ENCODE measurements at places on chromosomes 3 and 15.

DNA sequence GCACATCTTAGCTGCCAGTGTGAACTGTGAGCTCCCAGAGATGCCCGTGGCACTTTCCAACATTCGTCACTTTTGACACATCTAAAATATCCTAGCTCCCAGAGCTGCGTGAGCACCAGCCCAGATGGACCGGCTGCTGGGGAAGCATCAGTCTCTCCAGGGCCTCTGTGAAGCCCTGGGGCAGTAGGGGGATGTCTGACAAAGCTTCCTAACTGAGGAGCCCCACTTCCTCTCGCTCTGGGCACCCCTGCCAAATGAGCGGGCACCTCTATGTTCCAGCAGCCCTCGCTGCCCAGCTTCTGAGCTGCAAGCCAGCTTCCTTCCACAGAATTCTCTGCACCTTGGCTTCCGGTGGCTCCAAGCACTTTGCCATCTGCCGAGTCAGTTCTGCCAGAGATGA, 91.1 kb downstream of the LIPC start:
- DNase-seq: no peak

- no peak for DNase-seq
Observed at GRCh38 chr3:193821151-193821668, 228.2 kb downstream of the OPA1 start.

DNA sequence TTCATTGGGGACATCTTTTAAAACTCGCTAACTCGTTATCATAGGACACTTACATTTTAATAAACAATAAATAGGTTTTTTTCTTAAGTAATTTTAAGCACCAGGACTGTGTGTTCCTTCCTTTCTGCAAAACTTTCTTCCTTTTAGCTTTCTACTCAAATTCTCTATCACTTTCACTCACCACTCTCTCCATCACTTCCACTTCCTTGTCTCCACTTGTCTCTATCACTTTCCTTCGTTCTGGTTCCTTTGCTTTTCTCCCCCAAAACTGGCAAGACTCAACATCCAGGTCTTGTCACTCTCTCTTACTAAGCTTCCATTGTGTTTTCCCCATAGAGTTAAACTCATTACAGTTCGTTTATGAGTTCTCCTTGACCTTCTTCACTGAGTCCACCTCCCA, 99.0 kb downstream of the ZPLD1 start:
- no peak for DNase-seq

DNA sequence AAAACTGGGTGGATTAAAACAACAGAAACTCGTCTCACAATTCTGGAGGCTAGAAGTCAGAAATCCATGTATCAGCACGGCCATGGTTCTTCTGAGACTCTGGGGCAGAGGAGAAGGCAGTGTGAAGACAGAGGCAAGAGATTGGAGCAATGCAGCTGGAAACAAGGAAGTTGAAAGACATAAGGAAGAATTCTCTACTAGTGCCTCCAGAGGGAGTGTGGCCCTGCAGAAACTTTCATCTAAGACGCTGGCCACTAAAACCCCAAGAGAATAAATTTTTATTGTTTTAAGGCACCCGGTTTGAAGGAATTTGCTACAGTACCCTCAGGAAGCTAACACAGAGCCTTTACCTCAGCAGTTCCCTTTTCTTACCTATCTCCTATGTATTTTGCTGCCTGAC, 1012.2 kb upstream of the CADM2 start:
- no peak for DNase-seq

DNA sequence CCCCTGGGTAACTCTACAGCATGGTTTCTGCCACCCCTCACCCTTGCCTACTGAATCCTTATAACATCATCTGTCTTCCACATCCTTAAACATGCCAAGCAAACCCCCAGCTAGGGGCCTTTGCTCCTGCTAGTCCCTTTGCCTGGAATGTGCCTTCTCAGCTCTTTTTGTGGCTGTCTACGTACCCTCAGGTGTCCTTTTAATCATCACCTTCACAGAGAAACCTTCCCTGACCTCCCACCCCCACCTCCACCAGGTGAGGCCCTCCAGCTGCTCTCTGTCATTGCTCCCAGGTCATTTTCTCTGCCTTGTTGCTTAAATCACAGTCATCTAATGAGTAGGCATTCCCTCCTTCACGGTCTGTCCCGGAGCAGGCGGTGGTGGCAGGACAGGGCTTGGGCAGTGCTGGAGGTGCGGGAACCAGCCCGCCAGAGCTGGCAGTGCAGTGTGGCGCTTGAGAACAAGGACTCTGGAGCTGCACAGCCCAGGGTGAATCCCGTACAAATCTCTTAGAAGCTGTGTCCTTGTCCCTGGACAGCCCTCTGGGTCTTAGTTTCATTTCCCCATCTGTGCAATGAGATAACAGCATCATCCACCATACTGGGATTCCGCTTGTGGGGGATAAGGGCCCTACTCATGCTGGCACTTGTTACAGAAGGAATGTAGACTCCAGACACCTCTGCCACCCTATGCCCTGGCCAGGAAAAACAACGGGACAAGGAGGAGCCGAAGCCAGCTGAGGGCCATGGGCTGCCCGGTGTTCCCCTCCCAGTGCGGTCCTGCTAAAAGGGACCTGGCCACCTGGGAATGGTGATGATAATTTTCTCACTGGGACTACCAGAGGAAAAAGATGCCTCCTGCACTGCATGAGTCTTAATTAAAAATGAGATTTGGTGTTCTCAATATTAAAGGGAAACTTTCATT, 52.1 kb upstream of the IQSEC1 start:
- no peak for DNase-seq

DNA sequence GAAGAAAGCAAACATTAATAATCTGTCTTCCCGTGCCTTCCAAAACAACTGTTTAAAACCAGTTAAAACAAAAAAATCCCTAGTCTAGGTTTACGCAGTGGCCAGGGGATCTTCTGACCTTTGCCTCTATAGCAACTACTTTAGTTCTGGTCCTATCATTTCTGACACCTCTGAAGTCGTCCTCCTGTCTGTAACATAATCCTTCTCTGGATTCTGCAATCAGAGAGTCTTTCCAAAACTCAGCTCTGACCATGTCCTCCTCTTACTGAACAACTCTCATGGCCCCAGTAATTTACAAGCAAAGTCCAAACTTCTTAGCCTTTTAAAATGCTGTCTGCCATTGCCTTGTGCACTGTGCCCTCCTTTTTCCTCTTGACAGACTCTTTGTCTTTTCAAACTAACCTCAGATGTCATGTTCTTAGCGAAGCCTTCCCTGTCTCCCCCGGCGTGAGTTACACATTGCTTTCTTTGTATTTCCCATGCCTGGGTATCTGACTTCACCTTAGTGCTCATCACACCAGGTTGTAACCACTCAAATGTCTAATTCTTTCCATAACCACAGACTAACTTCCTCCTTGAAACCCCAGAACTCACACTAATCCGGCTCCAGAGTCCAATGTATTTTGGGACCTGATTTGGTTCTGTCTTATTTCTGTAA, 105.2 kb upstream of the BNIP2 start:
- no peak for DNase-seq

GRCh38 chr3:182683453-182683852, 109.9 kb upstream of the ATP11B start:
- peak; percentile 61 for DNase-seq

GRCh38 chr3:73924048-73924447, 299.3 kb upstream of the PDZRN3 start:
- DNase-seq: no peak

GRCh38 chr3:71303627-71304200, 279.8 kb downstream of the FOXP1 start:
- DNase-seq: no peak

DNA sequence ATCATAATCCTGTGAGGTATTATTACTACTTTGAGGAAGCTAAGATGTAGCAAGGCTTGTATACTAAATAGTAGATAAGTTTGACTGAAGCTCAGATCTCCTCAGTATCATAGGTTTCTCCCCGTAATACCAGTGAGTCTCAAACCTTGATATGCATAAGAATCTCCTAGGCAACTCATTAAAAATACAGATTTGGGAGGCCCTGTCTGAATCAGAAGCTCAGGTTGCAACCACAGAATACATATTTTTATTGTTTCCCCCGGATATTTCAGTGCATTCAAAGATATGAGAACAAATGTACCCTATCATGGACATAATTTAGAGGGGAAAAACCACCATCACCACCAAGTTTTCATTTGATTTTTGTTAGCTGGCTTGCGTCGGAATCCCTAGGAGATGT, 242.1 kb upstream of the C2CD4B start:
- no peak for DNase-seq

DNA sequence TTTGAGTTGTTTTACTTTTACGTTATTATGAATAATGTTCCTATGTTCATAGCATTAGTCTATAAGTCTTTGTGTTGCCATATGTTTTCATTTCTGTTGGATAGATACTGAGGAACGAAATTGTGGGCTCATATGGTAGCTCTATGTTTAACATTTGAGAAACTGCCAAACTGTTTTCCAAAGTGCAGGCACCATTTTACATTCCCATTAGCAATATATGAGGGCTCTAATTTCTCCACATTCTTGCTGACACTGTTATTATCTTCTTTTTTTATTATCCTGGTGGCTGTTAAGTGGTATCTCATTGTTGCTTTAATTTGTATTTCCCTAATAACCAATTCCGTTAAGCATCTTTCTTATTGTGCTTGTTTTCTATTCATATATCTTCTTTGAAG, 1.8 kb upstream of the PIK3R4 start:
- no peak for DNase-seq

- DNase-seq: no peak
Observed at GRCh38 chr3:149620291-149621020, 37.4 kb downstream of the WWTR1 start.

DNA sequence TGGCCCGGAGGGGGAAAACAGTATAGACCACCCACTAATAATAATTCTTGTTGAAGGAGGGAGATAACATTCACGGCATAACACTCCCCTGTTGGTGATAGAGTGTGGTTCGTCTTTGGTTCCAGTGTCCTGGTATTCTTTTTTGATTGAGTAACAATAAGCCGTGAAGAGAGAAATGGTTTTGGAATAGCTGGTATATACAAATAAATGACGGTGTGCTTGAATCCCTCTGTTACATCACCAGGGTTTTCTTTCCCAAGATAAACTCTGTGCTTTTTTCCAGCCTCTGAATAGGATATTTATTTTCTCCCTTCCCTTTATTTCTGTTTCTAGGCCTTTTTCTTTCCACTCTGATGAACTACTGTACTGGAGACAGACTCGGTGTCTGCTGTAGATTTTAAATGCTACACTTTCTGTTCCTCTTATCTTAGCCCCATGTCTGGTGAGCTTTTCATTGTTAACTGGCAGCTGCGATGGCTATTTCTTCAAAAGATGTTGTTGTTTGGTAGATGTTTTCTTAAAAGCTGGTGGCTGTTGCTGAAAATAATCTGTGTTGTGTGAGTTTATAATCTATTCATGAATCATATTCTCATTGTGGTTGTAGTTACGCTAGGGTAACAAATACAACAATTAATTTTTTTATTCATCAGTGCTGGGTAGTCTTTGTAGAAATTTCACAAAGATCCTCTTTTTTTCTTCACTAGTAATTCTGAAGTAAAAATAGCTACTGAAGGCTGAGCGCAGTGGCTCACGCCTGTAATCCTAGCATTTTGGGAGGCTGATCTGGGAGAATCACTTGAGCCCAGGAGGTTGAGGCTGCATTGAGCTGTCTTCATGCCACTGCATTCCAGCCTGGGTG, 15.5 kb upstream of the SCAANT1 start:
- DNase-seq: no peak

GRCh38 chr3:149563114-149563513, 88.6 kb downstream of the TM4SF4 start:
- no peak for DNase-seq
